ENCODE measurements at places on chromosomes 11 and 22.

- no peak for DNase-seq
These were observed 1165.1 kb downstream of the LRRC4C start for GRCh38 chr11:40294349-40294735.

DNA sequence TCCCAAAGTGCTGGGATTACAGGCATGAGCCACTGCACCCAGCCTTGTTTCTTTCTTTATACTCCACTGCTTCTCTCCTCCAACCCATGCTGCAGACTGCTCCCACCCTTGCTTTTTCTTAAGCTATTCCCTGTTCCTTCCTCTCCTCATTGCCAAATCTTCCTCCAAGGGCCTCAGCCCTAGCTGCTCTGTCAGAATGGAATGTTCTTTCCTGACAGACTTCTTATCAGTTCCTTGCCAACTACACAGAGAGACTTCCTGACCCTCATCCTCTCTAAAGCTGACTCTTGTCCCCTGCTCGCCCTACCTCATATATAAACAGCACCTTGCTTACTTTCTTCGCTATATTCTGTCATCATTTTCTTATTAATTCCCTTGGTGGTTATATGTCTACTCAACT is 16.9 kb upstream of the PIK3C2A start:
- DNase-seq, result no peak

GRCh38 chr11:126868741-126869140 is 131.8 kb downstream of the KIRREL3 start:
- DNase-seq, result no peak

DNA sequence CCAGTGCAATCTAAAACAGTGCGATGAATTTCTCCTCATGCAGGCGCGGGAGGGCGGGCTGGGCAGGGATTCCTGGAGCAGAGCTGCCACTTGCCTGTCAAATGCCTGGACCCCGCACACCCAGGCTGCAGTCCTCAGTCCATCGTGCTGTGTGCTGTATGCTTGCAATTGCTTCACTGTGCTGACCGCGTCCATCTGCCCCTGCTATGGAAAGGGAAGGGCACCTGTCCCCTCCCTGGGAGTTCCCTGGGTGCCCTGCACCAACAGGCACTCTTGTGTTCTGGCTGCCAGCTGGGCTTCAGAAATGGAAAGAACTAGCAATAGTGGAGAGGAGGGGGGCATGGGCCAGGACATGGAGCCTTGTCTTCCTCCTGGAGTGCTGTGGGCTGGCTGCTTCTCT is 185.4 kb upstream of the B3GAT1 start:
- no peak for DNase-seq

DNA sequence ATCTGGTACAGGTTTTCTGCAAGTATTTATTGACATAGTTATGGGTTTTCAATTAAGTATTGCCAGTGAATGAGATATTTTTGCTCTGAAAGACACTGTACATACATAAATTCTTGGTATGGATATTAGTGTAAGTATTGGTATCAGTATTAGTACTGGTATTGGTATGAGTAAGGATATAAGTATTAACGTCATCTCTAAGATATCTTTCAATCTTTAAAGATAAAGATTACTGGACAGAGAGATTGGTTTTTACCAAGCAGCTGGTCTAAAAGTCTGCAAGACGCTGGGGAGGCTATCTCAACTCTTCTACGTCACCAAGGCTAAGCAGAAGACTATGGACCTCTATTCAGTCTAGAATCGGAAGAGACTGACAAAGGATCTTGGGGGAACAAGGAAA is 234.5 kb downstream of the NXPE2 start:
- no peak for DNase-seq

DNA sequence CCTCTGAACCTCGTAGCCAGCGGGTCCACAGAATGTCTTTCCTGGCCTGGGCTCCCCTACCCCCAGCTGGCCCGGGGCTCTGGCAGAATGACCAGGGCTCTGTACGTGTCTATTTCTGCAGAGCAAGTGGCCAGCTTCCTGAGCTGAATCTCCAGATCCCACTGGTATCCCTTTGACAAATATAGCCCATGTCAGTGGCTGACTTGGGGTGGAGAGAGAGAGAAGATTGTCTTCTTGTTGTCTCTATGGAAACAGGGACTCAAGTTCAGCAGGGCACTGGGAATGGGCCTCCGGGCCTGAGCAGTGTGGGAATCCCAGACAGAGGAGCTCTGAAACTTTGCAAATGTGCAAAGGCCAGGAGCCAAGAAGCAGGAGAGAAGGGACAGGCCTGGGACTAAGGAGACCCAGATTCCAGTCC is 33.9 kb downstream of the ANO1 start:
- DNase-seq, result no peak

DNA sequence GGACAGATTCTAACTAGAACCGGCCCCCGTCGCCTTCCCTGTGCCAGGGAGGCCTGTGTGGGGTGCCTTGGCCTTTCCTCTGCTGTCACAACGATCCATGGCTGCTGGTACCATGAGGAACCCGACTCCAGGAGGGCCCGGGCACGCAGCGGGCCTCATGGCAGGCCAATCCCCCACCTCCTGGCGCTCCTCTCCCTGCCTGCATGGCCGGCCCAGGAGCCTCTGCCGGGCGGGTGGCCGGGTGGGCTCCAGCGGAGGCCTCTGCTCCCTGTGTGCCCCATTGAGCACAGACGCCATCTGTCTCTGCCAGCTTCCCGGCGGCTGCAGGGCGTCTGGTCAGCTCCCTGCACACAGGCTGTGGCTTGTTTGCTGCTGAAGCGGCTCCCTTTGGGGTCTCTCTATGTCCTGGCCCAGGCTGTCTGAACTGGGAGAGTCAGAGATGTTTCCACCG is 86.5 kb downstream of the MYEOV start:
- no peak for DNase-seq

GRCh38 chr11:3197044-3197695 is 21.4 kb downstream of the MRGPRG start:
- no peak for DNase-seq

DNA sequence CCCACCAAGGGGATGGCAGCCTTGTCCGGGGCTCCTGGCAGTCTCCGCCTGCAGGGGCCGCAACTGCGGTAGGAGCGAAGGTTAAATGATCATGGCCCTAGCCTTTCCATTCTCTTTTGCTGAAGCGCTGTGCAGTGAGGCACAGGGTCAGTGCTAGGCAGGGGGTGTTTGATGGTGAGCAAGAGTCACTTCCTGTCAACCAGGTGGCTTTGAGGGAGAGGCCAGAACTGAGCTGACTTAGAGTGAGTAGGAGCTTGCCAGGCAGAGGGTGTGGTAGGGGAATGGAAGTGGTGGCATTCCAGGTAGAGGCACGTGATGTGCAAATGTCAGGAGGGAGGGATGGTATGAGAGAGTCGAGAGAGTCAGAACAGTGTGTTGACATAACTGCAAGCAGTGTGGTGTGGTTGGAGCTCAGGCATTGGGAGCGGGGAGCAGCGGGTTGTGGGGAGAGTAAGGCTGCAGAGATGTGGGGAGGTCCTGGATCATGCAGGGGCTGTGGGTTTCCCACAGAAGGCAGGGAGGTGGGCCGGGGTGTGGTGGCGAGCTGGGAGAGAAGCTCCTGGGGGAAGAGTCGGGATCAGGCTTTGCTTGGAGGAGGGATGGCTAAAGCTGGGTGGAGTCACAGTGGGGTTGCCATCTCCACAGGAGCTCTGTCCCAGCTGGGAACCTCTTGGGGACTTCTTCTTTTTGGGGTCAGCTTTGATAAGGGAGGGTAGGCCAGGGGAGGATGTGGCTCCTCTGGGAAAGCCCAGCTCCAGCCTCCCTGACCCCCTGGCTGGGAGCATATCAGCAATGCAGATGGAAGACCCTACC is 33.3 kb downstream of the AMPD3 start:
- no peak for DNase-seq

DNA sequence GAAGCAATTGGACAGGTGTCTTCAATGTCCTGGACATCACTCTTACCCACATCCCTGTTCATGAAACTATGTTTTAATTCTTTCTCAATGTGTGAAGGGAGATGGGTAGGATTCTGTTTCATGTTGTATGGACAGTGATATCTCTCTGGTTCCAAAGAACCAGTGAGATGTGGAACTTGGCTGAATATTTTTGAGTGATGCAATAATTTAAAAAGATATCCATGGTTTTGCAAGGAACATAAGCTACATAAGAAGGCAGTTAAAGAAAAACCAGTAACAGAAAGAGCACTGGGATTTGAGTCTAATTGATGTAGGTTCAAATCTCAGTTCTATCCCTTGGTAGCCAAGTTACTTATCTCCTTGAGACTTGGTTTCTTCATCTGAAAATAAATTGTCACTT is 7.7 kb upstream of the ELF5 start:
- DNase-seq, result no peak

DNA sequence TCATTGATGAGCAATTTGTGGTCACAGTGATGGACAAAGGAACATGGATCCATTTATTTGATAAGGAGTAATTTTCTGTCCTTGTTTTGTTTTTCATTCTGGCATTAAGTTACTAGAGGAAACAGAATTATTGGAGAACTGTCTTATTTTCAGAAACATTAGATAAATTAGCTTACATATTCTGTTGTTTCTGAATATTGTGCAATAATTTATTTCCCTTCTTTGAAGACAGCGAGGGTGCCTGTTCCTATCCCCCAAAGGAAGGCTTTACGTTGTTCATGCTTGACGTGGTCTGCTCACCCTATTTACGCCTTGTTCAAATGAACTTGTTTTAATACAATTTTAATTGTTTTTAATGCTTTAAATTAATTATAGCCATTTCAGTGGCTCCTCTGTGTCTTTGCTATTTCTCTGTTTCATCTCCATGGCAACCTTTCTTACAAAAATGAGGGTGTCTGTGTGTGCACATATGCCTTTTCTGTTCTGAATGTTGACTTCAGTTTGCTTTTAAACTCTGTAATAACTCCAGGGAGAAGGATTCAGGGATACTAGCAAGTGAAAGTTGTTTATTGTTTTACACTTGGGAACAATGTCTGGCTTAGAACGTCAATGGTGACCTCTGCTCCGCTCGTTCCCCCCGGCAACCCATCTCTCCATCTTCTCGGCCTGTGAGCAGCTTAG is 138.3 kb upstream of the PLET1 start:
- no peak for DNase-seq

GRCh38 chr11:22479208-22479607 is 141.0 kb downstream of the SLC17A6 start:
- DNase-seq, result no peak

DNA sequence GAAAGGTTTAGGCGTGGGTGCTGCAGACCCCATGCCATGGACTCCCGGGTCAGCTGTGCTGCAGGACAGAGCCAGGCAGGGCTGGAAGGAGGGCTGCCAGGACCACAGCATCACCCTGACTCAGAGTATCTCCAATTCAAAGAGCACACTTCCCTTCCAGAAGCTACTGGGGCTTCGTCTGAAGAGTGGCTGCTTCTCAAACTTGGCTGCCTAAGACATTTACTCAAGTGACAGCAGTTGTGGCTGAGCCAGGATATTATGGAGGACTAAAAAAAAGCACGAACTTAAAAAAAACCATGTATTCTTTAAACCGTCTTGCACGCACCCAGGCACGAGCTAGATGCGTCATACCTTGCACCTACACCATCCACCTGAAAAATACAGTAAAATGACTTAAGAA is 13.0 kb upstream of the BID start:
- DNase-seq, result no peak

GRCh38 chr11:27018902-27019529 is 21.6 kb upstream of the BBOX1 start:
- DNase-seq, result no peak

DNA sequence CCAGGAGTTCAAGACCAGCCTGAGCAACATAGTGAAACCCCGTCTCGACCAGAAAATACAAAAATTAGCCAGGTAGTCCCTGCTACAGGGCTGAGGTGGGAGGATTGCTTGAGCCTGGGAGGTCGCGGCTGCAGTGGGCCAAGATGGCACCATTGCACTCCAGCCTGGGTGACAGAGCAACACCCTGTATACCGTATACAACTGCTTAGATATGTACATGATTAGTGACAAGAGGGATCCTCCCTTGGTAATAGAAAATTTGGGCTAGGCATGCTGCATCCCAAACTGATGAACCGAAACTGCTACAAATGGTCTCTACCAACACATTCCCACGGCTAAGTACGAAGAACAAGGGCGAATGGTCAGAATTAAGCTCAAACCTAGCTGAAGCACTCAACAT is 12.2 kb upstream of the SLC37A4 start:
- no peak for DNase-seq

- DNase-seq, result peak; percentile 39
These were observed 2.8 kb downstream of the PARVB start for GRCh38 chr22:44026630-44027511.
